Stimulated activated CD4-positive, alpha-beta T cell treated with anti-CD3 and anti-CD28 coated beads, Interleukin-1b, Interleukin-23, amount 100 ng/mL, for 1 hour (primary cell): ENCODE measurements at places on chromosomes 6 and 20.

GRCh38 chr6:55239099-55239498 lies 64.8 kb downstream of the HCRTR2 start:
- DNase-seq, result no peak

GRCh38 chr6:6840831-6841291 lies 252.3 kb downstream of the LY86 start:
- no peak for DNase-seq

DNA sequence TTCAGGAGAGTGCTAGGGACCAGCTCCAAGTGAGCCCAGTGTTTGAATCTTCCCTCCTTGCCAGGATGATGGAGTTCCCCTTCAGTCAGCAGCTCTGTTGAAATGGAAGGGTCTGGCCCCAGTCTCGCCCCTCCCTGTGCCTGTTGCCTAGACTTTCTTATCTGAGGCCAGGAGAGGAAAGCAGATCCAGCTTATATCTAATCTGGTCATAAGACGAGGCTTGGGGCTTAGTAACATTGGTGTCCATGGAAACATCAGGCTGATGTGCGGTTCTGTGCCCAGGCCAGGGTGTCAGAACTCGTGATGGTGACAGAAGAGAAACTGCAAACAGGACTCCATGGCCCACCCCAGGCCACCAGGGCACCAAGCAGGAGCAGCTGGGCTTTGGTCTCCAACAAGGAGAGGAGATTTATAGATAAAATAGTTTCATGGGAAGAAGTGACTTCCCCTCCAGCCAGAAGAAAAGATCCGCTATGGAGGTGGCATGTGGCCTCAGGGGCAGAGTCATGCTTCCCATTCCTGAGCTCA lies 9.8 kb downstream of the MAS1L start:
- DNase-seq, result no peak

DNA sequence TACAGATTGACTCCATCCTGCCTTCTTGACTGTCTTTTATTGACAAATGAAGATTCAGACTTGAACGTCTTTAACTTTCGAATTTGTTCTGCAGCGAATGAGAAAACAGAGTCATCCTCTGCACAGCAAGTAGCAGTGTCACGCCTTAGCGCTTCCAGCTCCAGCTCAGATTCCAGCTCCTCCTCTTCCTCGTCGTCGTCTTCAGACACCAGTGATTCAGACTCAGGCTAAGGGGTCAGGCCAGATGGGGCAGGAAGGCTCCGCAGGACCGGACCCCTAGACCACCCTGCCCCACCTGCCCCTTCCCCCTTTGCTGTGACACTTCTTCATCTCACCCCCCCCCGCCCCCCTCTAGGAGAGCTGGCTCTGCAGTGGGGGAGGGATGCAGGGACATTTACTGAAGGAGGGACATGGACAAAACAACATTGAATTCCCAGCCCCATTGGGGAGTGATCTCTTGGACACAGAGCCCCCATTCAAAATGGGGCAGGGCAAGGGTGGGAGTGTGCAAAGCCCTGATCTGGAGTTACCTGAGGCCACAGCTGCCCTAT lies 12.2 kb downstream of the BRD2 start:
- no peak for DNase-seq

GRCh38 chr20:39124064-39124463 lies 161.9 kb downstream of the DHX35 start:
- DNase-seq, result no peak

DNA sequence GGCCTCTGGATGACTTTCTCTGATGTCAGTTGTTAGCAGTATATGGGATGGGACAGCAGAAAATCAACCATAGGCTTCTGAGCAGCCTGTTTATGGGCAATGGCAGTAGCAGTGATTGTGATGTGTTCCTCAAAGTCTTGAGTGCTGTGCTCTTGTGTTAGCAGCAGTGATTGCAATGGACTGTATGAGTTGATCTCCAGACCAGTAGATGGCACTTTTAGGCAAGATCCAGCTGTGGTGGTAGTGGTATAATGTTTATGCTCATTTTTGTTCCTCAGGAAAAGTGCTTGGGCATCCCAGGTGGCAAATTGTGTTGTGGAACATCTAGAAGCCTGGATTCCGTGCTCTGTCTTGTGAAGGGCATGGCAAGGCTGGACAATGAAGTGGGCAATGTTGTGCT lies 181.6 kb upstream of the SYNCRIP start:
- no peak for DNase-seq

DNA sequence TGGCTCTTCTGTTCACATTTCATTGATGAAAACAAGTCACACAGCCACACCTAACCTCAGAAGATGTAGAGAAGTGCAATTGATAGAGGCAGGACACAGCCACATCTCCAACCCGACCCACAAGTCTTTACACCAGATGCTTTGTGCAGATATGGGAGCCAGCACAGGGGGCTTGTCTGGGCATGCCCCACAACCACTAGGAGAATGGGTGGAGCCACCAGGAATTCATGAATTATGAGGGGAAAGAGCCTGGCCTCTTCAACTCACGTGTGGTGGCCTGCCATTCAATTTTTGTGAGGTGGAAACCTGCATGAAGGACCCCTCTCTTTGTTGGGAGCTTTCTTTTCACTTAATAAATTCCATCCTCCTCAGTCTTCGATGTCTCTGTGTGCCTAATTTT lies 79.1 kb downstream of the OGFRL1 start:
- DNase-seq, result no peak

DNA sequence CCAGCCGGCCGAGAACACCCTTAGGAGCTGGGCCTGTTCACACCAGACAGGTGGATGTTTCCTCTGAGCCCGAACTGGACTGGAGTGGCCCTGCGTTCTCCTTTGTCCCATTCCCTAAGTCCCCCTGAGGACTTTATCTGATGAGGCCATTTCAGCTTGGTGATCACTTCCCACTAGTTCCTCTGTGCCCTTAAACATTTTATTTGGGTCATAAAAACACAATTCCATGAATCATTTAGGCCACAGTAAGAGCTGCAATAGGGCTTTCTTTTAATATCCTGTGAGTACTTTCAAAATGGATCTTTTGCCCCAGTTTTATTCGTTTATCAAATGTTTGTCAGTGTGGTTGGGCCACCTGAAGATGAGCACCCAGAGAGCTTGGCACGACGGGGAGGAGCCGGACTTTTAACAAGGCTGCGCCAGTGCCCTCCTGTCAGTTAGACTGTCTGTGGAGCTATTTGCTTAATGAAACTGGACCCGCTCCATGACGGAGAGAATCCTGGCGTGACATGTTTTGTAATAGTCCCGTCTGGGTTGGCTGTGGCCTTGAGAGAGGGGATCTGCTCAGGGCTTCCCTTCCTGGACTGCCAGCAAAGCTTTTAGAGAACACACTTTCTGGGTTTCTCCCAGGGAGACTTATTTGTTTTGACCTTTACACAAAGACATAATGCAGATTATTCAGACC lies 53.5 kb downstream of the ZDHHC14 start:
- DNase-seq, result no peak

DNA sequence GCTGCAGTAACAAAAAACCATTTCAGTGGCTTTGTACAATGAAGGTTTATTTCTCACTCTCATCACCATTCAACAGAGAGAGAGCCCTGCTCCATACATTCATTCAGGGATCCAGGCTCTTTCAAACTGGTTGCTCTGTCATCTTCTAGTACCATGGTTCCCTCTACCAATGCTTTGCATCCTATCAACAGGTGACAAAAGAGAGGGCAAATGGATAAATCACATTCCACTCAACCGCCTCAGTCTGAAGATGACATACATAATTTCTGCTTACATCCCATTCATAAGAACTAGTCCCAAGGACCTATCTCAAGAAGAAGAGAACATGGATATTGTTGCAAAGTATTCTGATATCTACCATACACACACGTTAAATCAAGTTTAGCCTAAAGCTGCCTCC lies 51.6 kb downstream of the IYD start:
- DNase-seq, result no peak

DNA sequence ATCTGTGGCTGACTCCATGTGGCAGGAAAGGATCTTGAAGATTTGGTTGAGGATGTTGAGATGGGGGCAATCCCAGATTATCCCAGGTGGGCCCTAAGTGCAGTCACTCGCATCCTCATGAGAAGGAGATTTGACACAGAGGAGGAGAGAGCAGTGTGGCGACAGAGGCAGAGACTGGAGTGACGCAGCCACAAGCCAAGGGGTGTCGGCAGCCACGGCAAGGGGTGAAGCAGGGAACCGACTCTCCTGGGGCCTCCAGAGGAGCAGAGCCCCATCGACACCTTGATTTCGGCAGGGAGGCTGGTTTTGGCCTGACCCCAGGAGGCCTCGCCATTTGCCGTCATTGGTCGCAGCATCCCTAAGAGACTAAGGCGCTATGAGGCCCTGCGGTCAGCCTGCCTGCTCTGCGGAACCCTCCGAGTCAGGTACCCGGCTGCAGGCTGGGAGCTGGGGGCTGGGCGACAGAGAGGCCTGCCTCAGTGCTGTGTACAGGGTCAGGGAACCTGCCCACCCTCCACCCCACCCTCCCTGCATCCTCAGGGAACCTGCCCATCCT lies 12.5 kb downstream of the EEF1A2 start:
- no peak for DNase-seq

GRCh38 chr6:165487950-165488349 lies 175.1 kb downstream of the PDE10A start:
- no peak for DNase-seq

- no peak for DNase-seq
These were observed 151.0 kb upstream of the RSPO3 start for GRCh38 chr6:126967296-126968005.

DNA sequence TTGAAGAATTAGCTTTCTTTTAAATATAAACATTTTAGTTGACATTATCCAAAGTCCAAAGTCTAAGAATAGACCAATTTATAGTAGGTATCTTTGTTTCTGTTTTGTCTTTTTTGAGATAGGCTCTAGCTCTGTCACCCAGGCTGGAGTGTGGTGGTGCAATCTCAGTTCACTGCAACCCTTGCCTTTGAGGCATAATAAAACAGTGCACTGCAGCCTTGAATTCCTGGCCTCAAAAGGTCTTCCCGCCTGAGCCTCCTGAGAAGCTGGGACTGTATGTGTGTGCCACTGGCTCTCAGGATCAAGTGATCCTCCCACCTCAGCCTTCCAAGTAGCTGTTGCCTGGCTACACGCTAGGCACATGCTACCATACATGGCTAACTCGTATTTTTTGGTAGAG lies 135.4 kb downstream of the REV3L start:
- DNase-seq, result no peak

- DNase-seq, result no peak
These were observed 141.1 kb upstream of the SGK1 start for GRCh38 chr6:134458857-134459657.

DNA sequence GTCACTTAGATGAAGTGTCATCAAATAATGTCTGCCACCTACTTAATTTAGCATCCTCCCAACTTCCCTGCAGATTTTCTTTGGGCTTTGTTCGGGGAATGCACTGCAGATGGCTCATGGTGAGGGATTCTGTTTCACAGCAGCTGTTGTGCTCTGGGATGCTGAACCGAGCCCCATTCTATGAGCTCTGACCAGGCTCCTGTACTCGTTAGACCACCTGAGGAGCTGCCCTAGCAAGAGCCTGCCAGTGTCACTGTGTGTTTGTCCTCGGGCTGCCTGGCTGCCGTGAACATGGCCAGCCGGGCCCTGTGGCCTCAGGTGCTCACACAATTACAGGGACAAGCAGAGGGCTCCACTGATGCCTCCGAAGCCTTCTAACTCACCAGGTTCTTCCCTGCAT lies 238.8 kb upstream of the ECI2 start:
- no peak for DNase-seq

DNA sequence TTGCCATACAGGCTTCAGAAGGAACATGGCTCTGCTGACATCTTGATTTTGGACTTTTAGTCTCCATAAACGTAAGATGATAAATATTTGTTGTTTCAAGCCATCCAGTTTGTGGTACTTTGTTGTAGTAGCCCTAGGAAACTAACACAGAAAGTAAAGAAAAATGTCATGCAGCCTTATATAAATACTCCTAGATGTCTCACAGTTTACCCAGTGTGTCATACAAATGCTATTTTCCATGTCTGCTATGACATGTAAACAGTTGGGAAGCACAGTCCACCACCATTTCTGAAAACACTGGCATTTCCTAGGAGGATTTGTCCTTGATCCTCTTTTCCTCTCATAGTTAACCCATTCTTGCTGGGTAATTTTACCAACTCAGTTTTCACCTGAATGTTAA lies 30.6 kb upstream of the ME1 start:
- DNase-seq, result no peak

DNA sequence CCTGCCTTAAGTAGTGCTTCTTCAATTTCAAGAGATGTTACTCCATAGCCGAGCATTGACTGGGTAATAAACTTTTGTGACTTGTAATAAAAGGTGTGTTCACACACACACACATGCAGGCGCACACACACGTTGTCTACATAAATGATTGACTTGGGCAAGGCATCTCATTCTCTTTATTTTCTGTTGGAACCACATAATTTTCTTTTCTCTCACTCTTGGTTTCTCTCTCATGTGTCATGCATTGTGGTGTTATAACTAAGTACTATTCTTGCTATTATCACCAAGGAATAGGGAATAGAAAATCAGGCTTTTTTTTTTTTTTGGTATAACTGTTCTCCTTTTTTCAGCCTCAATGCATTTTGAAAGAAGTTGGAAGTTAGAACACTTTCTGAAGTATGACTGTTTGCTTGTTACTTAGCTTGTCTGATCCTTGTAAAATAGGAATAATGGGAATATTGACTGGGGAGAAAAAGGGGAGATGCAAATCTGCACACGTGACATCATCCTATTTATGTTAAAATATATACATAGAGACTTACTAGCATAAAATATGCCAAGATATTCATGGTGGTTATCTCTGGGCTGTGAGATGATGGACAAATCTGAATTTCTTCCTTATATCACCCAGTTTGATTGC lies 26.1 kb upstream of the CD83 start:
- DNase-seq, result no peak

DNA sequence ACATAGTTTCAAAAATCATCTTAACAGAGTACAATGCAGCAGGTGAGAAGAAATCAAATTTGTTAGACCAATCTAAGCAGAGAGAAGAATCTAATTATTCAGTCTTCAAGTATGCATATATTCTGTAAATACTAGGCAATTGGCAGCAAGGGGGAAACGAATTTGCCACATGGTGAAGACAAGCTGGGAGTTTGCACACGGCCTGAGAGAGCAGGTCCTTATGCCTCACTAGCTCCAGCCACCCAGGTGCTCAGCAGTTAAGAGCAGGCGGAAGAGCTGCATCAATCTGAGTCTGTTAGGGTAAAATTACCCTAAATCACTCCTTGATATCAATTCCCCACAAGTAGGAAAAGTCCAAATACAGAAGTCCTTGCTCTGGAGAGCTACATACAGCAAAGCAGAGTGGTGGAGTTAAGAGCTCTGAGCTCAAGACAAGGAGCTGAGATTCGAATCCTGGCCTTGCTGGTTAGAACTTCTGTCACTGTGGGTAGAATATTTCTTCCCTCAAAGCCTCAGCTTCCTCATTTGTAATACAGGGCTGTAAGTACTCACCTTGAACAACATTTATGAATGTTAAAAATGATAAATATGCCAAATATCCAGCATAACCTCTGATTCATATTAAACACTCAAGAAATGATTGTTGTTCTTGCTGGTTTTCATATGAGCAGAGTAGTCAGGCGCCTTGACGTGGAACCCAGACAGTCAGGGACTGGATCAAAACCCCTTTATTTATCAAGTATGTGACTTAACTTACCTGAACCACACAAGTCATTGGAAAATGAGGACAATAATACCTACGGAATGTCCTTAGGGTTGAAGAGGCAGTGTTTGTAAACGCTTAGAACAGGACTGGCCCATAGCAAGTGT lies 444.2 kb downstream of the CDH26 start:
- no peak for DNase-seq
